ENCODE measurements at places on chromosomes 1 and 21.

DNA sequence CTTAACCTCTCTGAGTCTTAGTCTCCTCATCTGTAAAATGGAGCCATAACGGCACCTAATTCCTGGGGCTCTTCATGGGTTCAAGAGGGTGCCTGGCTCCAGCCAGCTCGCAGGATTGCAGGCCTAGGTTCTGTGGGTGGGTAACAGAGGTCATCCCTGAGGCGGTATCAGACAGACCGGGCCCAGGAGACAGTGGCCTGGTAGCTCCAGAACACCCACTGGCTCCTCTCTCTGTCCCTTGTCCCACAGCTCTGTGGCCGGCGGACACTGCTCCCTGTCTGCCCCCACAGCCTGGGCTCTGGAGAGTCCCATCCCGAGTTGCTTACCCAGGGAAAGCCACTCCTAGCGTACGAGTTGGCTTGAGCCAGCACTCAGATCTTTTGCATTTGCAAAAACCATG, 150.3 kb downstream of the PEX14 start:
- DNase-seq, result no peak

- no peak for DNase-seq
Observed at GRCh38 chr21:46069166-46069565, 28.7 kb upstream of the COL6A2 start.

DNA sequence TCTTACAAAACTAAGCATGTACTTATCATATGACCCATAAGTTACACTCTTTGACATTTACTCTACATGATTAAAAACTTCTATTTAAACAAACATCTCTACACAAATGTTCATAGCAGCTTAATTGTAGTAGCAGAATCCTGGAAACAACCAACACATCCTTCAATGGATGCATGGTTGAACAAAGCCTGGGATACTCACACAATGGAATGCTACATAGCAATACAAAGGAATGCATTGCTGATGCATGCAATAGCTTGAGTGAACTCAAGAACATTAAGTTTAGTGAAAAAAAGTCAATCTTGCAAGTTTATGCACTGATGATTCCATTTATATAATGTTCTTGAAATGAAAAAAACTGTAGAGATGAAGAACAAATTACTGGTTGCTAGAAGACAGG, 686.9 kb downstream of the LRRIQ3 start:
- no peak for DNase-seq

DNA sequence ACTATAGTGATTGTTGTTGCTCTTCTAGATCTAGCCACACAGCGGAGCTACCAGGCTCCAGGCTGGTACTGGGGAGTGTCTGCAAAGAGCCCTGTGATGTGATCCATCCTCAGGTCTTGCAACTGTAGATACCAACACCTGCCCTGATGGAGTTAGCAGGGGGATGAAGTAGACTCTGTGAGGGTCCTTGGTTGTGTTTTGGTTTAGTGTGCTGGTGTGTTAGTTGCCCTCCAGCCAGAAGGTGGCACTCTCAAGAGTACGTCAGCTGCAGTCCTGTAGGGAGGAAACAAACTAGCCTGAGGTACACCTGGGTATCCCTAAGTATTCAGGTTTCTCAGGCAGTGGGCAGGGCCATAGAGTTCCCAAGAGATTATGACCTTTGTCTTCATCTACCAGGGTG, 81.2 kb upstream of the TMPRSS2 start:
- DNase-seq, result no peak

DNA sequence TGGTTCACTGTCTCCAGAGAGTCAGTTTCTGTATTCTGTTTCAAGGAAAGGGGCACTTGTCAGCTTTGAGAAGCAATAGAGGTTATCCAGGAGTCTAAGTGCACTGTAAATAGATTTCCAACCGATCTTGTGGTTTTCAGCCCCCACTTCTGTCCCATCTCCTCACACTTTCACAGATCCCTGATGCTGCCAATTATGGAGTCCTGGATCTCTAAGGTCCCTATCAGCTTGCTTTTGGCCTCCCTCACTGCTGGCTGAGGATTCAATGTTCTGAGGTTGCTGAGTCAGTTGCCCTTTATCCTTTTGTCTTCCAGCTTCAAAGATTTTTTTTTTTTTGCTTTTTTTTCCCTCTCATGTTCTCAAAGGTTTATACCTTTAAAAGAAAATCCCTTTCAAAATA, 98.4 kb downstream of the DIRAS3 start:
- DNase-seq, result no peak

GRCh38 chr1:167718914-167719691, 2.7 kb upstream of the MPZL1 start:
- DNase-seq, result no peak

- DNase-seq, result peak; percentile 73
Observed at GRCh38 chr1:89519779-89520358, 4.8 kb upstream of the LRRC8B start.

DNA sequence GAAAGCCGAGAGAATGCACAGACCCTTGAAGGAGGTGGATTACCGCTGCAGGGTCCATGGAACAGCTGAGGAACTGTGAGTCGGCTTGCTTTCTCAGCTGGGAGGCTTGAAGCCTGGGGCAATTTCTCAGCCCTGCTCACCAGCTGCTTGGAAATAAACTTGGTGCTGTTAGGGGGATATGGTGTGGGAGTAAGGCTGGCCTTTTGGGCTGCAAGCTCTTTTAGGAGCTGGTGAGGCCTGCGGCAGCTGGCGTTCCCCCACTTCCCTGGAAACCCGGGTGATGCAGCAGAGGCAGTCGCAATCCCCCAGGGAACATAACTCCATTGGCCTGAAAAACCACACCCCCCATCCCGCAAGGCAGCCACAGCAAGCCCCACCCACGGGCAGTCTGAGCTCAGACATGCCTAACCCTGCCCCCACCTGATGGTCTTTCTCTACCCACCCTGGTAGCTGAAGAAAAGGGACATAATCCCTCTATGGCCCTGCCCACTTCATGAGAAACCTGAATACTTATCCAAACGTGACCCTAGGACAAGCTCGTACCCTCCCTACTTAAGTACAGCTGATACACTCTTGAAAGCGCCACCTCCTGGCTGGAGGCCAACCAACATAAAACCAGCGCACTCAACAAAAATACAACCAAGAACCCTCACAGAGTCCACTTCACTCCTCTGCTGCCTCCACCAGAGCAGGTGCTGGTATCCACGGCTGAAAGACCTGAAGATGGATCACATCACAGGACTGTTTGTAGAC, 1995.8 kb downstream of the NCAM2 start:
- no peak for DNase-seq

- DNase-seq, result no peak
Observed at GRCh38 chr1:180800945-180801344, 111.8 kb upstream of the KIAA1614 start.

- DNase-seq, result no peak
Observed at GRCh38 chr1:32869923-32870614, 643 bp downstream of the FNDC5 start.

GRCh38 chr1:64469977-64470664, at the start of gene CACHD1:
CACHD1 (plus strand) TSS chr1:64470129; CDS start chr1:64470745, 616 bp downstream.
- DNase-seq, result peak; percentile 38

All from germinal center (tissue), 1 donor.